Activated CD4-positive, alpha-beta T cell treated with anti-CD3 and anti-CD28 coated beads for 48 hours (primary cell): ENCODE measurements at places on chromosomes 7 and 10.
A peak's percentile ranks its signal among the peaks of the same experiment; 100 is the strongest.

DNA sequence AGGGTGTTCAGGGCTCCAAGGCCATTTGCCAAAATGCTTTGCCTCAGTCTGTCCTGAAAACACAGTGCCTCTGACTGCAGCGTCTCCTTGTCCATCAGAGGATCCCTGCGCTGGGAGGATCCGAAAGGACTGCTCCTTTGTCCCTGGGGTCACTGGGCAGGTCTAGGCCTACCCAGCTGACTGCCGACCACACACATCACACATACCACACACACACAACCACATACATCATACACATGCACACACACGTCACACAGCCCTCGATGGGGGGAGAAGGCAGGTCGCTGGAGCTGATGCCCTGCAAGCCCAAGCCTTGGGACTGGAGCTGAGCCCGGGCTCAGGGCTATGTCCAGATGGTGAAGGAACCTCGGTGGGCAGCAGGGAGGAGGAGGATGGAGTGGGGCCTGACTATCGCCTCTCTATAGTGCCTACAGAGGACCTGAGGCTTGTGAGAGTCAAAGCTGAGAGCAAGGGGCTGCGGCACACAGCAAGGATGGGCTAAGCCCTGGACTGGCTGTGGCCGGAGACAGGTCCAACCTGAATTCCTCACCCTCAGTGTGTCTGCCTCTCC, 29.1 kb downstream of the GPRIN2 start:
- DNase-seq, result peak; percentile 1

DNA sequence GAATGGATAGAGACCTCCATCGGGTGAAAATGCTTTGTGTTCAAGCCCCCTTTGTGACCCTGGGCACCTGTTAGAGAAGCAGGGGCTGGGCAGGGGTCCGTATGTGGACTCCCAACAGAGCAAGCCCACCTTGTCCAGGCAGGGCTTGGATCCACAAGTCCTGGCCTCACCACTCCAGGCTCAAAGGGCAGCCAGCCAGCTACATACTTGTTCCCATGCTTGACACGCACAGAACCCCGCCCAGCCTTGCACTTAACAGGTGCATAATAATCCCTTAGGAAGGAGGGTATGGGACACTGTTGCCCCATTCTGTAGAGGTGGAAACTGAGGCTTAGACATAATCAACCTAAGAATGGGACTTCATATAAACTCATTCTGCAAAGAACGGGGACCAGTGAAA, 160.6 kb downstream of the PRKAG2 start:
- no peak for DNase-seq

GRCh38 chr7:140348161-140348849, 50.0 kb downstream of the SLC37A3 start:
- DNase-seq, result no peak

- DNase-seq, result no peak
Measured at GRCh38 chr7:159040146-159040545, 104.5 kb downstream of the VIPR2 start.

- DNase-seq, result no peak
Measured at GRCh38 chr7:68984306-68984705, 614.0 kb upstream of the AUTS2 start.

DNA sequence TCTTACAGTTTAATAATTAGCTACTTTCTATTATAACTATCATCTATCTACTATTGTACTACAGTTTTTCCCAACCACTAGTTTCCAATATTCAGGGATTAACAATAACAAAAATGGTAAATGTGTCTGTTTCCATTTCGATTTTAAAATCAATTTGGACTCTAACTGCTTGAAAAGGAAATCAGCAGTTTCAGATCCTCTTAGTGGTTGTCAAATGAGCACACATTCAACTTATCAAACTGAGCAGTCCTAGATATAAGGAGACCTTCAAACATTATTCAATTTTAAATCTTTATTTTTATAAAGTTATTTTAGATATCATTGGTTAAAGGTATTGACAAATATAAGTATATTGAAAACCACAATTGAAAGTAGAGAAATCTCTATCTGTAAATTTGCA, 46.8 kb upstream of the CD36 start:
- DNase-seq, result no peak

DNA sequence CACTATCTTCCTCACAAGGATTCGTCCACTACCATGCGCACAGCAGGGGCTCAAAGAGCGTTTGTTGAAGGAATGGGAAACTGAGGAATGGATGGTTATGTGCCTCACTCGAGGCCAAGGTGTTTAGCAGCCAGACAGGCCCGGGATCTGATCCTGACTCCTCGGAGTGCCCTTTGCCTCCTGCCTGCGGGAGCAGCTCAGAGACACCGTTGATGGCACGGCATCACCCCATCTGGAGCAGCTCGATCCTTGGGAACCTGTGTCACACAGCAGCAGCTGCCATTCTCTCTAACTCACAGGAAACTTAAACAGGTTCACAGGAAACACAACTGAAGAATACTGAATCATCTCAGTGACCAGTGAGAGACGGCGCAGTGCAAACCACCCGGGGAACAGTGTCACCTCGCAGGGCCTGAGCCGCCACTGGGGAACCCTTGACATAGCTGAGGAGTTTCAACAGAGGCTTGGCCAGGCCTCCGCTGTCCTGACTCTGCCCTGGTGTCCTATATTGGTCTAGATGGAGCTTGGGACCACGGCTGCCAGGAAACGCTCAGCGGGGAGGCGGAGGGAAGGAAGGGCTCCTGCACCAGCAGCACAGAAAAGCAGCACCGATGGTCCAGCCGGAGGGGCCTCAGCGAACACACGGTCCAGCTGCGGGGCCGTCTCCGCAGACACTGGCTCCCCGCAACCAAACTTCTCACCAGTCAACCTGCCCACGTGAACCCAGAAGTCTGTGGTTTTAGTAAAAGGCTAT, 169.4 kb downstream of the ADARB2 start:
- no peak for DNase-seq

GRCh38 chr7:70700055-70700940, 431.6 kb upstream of the GALNT17 start:
- no peak for DNase-seq

DNA sequence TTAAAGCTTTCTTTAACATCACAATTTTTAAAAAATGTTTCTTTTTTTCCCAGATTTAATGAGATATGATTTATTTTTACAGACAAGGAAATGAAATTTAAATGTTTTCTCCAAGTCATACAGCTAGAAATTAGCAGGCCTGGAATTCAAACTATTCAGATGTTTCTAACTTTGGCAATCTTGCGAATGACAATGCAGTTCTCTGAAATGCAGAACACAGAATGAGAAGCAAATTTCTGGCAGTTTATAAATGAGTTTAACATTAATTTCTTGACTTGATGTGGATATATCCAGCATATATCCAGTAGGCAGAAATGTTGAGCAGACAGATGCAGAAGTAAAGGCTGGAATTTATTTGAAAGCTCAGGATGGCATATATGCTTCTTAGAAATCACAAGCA, 227.5 kb downstream of the THSD7A start:
- DNase-seq, result no peak

GRCh38 chr7:18570890-18571478, 75.4 kb downstream of the HDAC9 start:
- DNase-seq, result no peak

GRCh38 chr10:63438506-63439498, 27.0 kb downstream of the JMJD1C start:
- DNase-seq, result no peak

GRCh38 chr7:28088032-28088431, 92.6 kb downstream of the JAZF1 start:
- no peak for DNase-seq

DNA sequence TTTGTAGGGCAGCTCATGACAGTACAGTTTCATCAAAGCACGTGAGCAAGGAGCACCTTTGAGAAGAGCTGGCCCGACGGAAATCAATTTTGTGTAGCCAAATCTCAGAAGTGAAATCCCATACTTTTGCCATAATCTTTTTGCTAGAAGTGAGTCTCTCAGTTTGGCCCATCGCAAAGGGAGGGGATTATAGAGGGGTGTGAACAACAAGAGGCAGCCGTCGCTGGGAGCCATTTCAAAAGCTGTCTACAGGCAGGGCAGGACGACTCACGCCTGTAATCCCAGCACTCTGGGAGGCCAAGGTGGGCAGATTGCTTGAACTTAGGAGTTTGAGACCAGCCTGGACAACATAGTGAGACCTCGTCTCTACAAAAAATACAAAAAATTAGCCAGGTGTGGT, 599.8 kb downstream of the GALNT17 start:
- DNase-seq, result no peak

DNA sequence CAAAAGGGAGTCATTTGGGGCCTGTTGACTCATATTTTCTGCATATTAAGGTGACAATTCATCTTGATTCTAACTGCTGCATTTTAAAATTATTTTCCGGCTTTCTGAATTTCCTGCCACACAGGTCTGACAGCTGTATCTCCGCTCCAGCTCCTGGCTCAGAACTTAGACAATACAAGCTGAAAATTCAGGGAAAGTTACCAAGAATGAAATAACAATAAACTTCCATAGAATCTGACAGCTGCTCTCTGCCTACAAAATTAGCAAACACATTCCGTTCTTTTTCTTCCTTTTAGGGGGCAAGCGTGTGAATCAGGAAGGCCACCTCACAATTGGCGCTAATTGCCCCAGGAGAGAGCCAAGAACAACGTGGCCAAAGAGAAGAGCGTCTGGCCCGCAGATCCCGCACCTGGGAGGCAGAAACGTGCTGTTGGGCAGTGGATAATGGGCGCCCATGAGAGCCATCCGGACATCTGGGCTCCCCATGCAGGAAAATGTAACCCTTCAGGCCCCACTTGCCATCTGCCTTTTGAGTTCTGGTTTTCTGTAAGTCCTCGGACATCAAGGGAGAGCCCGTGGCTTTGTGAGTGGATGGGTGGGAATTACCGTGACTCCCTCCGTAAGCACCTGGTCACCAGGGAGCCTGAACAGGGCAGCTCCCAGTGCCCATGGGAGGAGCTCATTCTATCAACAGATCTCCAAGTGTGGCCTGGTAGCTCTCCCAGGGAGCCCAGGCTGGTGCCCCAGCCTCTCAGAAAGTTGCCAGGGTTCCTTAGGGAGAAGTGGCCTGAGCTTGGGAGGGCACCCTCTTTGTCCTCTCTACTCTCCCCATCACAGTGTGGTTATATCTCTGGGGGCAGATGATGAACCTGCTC, 5.0 kb downstream of the CLRN3 start:
- DNase-seq, result no peak

DNA sequence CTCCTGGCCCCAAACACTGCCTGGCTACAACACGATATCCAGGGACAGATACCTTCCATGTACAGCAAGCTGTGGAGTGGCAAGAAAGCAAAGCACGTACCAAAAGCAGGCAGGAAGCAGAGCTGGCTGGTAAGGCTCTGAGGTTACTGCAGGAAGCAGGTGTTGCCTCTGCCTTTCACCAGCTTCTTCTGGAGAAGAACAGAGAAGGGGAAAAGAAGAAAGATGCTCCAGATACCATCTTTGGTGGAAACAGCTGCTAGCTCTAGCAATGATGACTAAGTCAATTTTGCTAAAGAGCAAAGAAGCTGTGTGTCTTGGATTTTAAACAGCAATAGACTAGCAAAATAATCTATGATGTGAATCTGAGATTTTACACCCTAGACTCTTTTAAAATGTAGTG, 34.9 kb upstream of the PRSS1 start:
- DNase-seq, result peak; percentile 7

- DNase-seq, result peak; percentile 19
Measured at GRCh38 chr7:119197877-119198527, 973.5 kb downstream of the ANKRD7 start.
